ENCODE measurements at places on chromosomes 6 and 20.

- no peak for DNase-seq
Observed at GRCh38 chr20:50450881-50451752, 59.1 kb upstream of the PTPN1 start.

DNA sequence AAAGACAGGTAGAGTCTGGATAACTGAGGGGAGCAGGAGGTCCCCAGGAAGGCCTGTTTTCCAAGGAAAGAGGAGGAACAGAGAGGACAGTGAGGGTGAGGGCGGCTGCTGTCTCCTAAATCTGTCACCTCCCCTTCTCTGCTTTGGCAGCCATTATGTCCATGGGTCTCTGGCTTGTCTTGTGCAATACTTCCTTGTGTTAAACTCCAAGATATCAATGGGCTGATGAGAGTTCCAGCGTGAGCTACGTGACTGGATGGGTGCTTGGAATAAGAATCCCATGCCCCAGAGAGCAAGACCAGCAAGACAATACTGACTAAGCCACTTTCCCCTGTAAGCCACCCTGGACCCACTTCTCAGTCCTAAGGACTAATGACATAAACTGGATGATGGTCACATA is 26.3 kb upstream of the DNAAF9 start:
- no peak for DNase-seq

DNA sequence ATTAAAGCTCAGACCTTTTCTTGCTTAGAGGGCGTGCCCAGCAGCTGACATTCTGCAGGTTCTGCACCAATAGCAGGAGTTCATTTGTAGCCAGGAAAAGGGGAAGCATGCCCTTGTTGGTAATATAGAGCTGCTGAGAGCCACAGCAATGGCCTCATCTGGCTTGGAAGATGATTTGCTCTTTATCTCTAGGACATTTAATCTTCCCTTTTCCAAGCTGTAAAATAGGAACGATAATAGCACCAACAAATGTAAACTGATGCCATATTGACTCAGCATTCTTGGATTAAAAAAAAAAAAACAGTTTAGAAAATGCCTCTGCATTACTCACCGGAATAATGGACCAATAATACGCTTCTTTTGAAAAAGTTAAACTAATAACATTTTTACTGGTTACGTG is 93.4 kb upstream of the SLC2A12 start:
- DNase-seq, result no peak

DNA sequence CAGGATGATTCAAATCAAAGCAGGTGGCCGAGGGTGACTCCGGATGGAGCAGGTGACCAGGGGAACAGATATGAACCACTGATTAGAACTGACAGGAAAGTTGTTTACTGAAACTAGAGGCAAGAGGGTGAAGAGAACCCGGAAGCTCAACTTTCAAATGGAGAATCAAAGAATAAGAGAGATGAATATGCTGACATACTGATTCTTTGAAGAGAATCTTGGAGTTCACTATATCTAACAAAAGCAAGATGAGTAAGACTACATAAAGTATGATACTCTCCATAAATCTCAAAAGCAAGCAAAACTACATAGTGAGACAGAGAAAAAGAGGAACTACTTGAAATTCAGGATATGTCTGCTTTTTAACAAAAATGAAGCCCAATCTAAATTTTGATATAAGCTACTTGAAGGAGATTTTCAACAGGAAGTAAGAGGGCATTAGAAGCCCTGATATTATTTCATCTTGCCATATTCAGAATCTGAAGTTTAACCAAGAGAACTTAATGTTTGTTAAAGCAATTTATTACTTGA is 4.0 kb upstream of the UBD start:
- DNase-seq, result no peak

- DNase-seq, result no peak
Observed at GRCh38 chr6:4814212-4814611, 38.0 kb downstream of the CDYL start.

DNA sequence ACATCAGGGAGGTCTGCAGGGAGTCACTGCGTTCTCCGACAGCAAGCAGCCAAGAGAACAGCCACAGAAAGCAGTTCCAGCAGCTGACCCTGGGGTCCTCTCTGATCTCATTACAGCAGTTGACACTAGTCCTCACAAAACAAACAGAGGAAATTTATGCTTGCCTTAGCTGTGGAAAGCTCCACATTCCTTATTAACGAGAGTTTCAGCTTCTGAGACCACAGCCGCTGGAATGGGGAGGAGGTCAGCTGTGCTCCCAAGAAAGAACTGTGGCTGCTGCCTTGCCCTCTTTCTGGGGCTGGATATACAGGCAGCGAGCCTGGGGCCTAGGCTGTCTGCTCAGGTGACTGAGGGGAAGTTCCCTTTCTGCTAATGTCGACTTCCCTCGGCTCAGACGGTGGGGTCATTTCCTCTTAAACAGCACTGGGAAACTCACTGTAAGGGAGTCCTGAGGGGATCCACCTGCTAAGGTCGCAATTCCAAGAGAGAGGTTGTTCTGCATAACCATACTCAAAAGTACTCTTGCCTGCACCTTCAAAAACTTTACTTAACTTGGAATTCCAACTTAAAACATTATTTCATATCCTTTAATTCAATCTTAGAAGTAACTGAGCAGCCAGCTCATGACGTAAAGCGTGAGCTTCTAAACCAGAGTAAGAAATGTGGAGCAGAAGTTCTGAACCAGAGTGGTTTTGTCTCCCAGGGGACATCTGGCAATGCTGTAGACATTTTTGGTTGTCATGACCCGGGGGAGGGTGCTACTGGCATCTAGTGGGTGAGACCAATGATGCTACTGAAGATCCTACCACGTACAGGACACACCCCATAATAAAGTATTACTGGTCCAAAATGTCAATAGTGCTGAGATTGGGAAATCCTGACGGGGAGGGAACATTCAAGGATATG is 80.3 kb downstream of the BACH2 start:
- DNase-seq, result no peak

- no peak for DNase-seq
Observed at GRCh38 chr6:43716099-43716498, 28.5 kb upstream of the MRPS18A start.

GRCh38 chr20:4324611-4325243 is 309.4 kb upstream of the RNF24 start:
- DNase-seq, result no peak

GRCh38 chr20:50224531-50225255 is 34.1 kb downstream of the CEBPB start:
- DNase-seq, result peak; percentile 73

Measured in non-pigmented ciliary epithelial cell (primary cell).